ENCODE measurements at places on chromosomes 1 and 21.

DNA sequence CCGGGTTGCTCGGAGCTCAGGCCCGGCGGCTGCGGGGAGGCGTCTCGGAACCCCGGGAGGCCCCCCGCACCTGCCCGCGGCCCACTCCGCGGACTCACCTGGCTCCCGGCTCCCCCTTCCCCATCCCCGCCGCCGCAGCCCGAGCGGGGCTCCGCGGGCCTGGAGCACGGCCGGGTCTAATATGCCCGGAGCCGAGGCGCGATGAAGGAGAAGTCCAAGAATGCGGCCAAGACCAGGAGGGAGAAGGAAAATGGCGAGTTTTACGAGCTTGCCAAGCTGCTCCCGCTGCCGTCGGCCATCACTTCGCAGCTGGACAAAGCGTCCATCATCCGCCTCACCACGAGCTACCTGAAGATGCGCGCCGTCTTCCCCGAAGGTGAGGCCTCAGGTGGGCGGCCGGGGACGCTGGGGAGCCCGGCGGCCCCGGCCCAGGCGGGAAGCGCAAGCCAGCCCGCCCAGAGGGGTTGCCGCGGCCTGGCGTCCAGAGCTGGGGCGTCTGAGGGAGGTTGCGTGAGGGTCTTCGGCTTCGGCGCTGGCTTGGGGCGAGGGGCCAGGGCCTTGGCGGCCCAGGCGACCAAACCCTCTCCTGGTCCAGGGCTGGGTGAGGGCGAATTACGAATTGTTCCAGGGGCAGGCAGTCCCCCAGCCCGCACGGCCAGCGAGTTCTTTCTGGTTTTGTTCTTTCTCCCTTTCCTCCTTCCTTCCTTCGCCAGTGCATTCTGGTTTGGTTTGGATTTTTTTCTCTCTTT is 805 bp downstream of the SIM2 start:
- DNase-seq = no peak

DNA sequence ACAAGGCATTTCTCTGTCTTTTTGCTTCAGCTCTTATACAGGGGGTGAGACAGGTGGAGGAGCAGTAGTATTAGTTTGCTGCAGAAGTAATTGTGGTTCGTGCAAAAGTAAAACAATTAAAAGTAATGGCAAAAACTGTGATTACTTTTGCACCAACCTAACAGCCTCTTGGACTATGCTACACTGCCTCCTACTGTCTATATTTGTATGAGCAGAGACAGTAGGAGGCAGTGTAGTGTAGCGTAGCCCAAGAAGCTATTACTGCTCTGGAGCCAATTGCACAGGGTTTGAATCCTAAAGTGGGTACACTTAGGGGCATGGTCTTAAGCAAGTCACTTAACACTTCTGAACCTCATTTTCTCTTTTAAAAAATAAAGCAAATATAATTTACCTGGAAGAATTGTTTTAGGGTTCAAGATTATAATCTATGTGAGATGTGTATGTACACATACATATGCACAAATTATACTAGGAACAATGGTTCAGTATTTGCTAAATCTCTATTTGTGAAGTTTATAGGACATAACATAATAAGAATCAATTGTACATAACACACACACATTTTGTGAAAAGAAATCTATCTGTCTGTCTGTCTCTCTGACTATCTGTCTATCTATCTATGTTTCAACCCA is 103.8 kb downstream of the BRINP3 start:
- DNase-seq = no peak

GRCh38 chr21:36788120-36788638 is 89.3 kb downstream of the SIM2 start:
- DNase-seq = no peak

GRCh38 chr1:247854899-247855545 is 2.0 kb upstream of the TRIM58 start:
- DNase-seq = no peak

DNA sequence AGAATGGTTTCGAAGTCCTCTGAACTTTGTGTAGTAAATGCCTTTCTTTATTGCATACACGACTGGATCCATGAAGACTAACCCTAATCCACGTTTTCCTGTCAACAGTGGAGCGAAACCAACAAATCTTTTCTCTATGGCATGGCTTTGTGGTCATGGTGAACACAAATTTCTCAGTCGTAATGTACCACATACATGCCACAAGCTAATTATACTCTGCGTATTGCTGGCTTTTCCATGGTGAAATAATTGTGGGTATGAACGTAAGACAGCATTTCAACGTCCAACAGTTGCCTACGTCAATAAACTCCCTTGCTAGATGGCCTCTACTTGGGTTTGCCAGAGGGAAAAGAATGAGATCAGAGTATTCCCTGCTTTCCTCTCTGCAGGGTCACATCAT is 27.5 kb downstream of the INTS7 start:
- peak; percentile 49 for DNase-seq

DNA sequence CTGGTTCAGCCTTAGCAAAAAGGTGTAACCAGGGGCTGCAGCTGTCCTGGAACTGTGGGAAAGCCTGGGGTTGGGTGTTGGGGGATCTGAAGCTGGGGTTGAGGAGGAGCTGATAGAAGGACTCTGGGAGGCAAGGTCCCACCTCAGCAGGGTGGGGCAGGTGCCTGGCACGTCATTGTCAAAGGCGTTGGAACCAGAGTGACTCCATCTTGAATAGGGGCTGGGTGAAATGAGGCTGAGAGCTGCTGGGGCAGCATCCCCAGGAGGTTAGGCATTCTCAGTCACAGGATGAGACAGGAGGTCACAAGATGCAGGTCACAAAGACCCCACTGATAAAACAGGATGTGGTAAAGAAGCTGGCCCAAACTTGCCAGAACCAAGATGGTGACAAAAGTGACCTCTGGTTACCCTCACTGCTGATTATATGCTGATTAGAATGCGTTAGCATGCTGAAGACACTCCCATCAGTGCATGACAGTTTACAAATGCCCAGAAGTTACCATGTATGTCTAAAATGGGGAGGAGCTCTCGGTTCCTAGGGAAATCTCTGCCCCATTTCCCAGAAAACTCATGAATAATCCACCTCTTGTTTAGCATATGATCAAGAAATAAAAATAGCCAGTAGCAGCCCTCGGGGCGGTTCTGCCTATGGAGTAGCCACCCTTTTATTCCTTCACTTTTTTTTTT is 85.4 kb downstream of the IER5 start:
- DNase-seq = no peak

- no peak for DNase-seq
These were observed 597.2 kb upstream of the ZP4 start for GRCh38 chr1:238487931-238488330.

DNA sequence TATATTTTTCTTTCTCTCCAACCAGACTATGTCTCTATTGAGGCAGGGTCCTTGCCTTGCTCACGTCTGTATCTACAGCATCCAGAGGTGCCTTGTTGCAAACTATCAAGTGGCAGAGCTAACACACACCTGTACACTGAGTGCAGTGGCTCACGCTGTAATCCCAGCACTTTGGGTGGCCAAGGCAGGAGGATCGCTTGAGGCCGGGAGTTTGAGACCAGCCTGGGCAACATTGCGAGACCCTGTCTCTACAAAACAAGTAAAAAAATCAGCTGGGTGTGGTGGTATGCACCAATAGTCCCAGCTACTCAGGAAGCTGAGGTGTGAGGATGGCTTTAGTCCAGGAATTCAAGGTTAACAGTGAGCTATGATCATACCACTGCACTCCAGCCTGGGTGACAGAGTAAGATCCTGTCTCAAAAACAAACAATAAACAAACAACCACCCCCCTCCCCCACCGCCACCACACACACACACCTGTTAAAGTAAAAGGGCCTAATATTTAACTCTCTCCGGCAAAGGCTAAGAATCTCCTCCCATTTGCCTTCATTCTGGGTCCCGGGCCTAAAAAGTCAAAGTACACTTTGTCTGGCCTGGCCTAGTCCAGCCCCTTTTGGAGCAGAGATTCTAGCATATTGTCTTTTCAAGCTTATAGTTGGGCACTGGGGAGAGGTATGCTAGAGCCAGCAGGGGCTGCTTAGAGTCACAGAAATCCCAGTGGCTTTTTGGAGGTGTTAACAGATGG is 9.5 kb upstream of the SLFNL1 start:
- no peak for DNase-seq

- no peak for DNase-seq
These were observed 62.6 kb upstream of the FAM20B start for GRCh38 chr1:178962853-178963711.

DNA sequence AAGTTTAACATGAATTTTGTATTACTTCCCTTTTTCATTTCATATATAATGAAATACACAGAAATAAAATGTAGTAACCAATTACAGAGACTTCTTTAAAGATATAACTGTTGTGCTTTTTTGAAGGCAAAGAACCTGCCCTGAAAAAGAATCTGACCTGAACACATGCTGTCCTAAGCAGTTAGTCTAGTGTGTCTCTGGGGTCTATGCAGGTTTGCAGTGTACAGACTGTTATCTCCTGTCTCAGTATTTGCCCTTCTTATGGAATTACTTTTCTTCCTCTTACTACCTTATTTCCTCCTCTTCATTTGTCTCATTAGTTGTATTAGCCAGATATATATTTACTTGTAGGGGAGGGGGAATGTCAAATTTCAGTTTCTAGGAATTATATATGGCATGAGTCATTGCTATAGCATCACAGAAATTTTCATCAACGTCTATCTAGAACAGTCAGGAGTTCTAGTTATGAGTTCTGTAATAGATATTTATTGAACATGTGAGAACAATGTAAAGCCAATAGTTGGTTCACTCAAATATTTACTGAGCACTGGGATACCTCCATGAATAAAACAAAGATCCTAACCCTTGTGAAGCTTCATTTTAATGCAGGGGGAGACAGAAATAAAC is 28.4 kb upstream of the PLEKHO1 start:
- no peak for DNase-seq

DNA sequence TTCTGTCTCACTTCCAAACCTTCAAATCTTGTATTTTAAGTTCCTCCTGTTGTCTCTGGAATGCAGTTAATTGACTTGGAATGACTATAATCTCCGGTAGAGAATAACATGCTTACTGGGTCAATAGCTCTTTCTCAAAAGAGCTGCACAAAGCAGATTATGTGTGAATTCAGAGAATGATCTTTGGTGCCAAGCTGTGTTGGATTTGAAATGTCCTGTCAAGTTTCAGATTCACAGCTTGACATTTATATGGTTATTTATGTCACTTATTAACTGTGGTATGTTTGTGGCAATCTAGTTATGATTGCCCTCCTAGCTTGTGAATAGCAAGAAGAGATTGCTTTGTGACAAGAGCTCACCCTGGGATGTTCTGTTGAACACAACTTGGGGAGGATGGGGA is 128.3 kb upstream of the KCNE2 start:
- DNase-seq = no peak

DNA sequence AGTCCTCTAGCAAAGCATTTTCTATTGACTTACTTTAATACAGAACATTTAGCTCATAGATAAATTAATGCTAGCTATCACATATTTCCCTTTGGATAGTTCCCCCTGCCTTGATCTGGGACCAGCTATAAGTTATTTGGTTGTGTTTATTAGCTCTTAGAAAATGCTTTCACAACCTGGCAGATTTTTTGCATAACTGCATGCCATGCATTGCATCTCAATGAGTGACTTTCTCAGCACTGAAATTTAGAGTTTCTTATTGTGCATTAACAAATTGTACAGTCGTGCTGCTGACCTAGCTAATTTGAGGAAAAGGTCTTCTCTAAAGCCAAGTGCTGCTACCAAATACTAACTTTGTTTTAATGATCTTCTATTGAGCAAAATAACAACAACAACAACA is 164.8 kb downstream of the PLPPR5 start:
- DNase-seq = peak; percentile 10

GRCh38 chr1:33030575-33030974 is 6.1 kb downstream of the AK2 start:
- no peak for DNase-seq

DNA sequence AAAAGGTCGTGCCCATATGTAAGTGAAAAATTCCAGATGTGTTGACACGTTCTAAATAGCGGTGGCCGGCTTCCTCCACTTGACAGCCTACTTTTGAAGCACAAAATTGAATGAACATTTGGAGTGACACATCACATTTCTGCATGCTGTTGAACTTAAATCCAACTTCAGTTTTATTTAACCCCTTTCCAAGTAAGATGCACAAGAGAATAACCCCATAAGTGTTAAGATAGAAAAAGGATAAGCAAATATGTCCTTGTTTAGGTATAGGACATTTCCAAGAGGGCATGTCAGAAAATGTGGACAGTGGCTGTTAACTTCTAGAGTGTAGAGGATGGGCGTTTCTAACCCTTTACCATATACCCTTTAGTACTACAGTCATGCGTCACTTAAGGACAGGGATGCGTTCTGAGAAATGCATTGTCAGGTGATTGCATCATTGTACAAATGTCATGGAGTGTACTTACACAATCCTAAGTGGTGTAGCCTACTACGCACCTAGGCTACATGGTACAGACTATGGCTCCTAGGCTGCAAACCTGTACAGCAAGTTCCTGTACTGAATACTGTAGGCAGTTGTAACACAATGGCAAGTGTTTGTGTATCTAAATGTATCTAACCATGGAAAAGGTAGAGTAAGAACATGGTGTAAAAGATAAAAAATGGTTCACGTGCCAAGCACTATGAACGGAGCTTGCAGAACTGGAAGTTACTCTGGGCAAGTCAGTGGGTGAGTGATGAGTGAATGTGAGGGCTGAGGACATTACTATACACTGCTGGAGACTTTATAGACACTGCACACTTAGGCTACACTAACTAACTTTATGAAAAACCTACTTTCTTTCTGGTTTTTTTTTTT is 9.3 kb upstream of the FAM89A start:
- no peak for DNase-seq

DNA sequence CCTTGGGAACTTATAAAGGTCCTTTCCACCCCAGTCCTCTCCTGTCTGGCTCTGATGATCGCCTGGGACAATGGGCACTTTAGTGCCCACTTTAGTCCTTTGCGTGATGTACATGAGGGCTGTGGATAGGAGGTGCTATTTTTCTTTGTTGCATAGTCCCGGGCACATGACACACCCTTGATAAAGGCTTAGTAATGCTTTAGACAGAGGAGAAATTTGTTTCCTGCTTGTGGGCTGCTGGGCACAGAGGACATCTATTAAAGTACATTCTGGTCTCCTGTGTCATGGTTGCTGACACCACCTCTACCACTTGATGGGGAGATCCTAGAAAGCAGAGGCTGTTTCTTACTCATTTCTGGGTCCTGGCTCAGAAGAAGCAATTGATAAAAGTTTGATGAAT is 5.4 kb upstream of the KNCN start:
- DNase-seq = no peak

GRCh38 chr1:2233997-2234761 is 6.1 kb downstream of the SKI start:
- DNase-seq = no peak

- no peak for DNase-seq
These were observed 36.1 kb upstream of the PDE4B start for GRCh38 chr1:65756616-65757015.

DNA sequence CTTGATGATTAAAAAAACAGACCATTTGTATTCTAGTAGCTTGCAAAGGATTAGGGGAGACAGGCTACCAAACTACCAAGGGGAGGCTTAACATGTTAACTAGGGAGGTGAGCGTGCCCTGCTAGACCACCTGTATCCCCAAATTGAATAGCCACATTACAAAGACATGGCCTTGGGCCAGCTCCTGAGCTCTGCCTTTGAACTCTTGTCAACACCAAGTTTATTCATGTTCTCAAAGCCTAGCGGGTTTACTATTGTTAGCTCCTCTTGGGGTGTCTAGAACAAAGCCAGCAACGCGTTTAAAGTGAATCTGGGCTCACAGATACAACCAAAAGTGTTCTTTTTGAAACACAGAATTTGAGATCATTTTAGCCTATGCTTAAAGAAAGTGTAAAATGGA is 36.3 kb downstream of the SMYD2 start:
- DNase-seq = no peak

- DNase-seq = no peak
These were observed 15.6 kb downstream of the SFPQ start for GRCh38 chr1:35177237-35177786.

Data from AG04449 (cell line).